Stimulated activated CD4-positive, alpha-beta T cell treated with anti-CD3 and anti-CD28 coated beads, Interleukin-1b, Interleukin-23, amount 100 ng/mL, for 4 hours (primary cell): ENCODE measurements at places on chromosomes 2 and 18.

GRCh38 chr2:73944714-73945113 lies 18.0 kb downstream of the DGUOK start:
- no peak for DNase-seq

DNA sequence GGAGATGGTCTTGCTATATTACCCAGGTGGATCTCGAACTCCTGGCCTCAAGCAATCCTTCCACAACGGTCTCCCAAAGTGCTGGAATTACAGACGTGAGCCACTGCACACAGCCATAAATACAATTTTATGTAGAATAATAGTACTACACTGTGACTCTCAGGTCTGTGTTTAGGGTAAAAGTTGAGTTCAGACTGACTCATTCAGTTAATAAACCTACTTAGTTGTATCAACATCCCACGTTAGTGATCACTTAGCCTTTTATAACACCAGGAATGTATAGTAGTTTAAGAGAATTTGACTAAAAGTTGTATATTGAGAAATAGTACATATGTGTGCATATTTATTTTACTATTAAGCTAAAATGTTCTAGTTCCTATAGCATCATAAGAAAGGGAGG lies 237.5 kb downstream of the PHLPP1 start:
- DNase-seq = no peak

DNA sequence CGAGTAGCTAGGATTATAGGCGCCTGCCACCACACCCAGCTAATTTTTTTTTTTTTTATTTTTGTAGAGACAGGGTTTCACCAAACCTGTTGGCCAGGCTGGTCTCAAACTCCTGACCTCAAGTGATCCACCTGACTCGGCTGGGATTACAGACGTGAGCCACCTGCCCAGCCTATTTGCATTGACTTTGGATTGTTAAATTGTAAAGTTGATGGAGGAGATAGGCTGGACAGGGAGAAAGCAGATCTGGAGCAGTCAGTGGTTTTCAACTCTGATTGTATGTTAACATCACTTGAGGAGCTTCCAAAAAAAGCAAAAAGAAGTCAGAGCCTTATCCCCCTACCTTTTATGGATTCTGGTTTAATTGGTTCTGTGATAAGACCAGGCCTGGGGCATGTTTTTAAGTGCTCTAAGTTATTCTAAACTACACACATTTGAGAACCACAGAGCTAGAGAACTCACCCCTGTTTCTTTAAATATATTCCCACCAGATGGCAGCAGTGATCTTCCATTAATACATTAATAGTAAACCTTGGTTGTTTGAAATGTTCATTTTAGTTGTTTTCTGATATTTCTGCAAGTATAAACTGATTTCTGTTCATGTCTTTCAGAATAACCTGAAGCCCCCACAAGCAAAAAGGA lies 7.5 kb downstream of the C2orf49 start:
- DNase-seq = no peak

DNA sequence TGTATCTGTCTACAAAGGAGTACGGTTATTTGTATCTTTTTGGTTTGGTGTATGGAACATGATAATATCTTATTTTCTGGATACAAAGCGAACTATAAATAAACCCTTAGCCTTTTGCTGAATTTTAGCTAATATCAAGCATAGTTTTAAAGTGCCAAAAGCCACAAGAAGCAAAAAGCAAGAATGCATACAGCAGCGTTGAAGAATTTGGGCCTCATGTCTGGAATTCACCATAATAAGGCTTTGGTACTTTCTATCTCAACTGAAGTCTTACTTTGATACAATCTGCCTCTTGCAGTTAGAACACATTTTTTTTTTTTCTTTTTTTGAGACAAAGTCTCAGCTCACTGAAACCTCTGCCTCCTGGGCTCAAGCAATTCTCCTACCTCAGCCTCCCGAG lies 151.5 kb downstream of the ERBB4 start:
- DNase-seq = no peak

GRCh38 chr2:241014224-241014623 lies 15.8 kb downstream of the SNED1 start:
- DNase-seq = no peak

DNA sequence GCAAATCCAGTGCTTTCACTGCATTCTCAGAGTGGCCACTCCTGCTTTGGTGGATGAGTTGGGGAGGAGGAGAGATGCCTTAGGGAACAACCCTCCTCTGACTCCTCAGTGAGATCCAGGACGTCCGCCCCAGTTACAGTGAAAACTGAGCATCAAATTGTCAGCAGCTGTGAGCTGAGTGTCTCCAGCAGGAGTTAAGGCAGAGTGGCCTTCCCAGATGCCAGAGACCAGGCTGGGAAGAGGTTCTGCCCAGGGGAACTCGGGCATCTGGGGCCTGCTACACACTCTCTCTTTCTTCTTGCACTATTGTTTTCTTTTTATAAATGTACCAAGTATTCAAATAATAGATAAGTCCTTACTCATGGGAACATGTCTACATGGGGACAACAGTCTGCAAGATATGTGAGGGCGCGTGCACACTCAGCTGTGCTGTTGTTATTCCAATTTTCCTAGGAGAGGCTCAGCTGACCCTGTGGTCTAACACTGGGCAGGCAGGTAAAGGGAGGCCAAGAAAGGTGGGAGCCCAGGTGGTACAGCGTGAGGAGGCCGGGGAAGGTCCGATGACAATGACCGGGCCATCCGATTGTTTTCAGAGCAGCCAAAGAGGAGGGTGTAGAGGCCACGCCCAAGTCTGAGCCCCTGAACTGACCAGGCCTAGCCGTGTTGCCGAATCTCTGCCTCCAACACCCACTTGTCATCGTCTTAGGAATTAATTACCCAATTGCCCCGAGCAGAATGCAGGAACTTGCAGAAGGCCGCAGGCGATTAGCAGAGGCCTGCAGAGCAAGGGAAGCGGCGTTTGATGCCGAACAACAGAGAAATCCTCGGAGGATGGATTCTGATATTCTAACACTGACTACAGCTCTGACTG lies 166.9 kb downstream of the ANAPC1 start:
- no peak for DNase-seq

GRCh38 chr2:65636813-65637483 lies 204.5 kb upstream of the SPRED2 start:
- DNase-seq = no peak

GRCh38 chr18:48359626-48360025 lies 49.6 kb downstream of the ZBTB7C start:
- no peak for DNase-seq

GRCh38 chr18:35424356-35424755 lies 47.2 kb upstream of the ZNF396 start:
- DNase-seq = no peak

GRCh38 chr18:37327063-37327577 lies 238.5 kb downstream of the CELF4 start:
- no peak for DNase-seq

DNA sequence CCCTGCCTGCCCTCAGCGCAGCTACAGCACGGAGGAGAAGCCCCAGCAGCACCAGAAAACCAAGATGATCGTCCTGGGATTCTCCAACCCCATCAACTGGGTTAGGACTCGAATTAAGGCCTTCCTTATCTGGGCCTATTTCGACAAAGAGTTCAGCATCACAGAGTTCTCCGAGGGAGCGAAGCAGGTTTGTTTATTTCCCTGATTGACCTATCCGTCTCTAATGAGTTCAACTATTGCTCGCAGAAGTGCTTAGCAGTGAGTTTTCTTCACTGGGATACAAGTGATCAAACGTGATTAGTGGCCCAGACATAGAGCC lies 639 bp downstream of the MAIP1 start:
- DNase-seq = no peak

DNA sequence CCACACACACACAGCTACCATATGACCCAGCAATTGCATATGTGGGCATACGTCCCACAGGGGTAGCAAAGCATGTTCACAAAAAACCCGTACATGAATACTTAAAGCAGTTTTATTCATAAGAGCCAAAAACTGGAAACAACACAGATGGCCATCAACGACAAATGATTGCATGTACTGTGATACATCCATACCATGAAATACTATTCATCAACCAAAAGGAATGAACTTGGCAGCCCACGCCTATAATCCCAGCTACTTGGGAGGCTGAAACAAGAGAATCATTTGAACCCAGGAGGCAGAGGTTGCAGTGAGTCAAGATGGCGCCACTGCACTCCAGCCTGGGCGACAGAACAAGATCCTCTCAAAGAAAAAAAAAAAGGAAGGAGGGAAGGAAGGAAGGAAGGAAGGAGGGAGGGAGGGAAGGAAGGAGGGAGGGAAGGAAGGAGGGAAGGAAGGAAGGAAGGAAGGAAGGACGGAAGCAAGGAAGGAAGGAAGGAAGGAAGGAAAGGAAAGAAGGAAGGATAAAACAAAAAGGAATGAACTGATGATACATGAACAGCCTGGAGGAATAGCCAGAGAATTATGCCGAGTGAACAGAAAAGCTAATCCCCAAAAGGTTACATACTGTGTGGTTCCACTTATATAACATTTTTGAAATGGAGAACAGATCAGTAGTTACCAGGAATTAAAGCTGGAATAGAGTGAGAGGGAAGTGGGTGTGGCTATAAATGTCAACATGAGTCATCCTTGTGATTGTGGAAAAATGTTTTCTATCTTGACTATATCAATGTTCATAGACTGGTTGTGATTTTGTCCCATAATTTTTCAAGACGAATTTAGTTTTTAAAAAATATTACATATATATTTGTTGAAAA lies 19.6 kb upstream of the YPEL5 start:
- no peak for DNase-seq

- DNase-seq = no peak
Measured at GRCh38 chr2:210480079-210480478, 3.5 kb upstream of the LANCL1 start.

GRCh38 chr2:21392649-21393048 lies 268.9 kb downstream of the TDRD15 start:
- DNase-seq = no peak

DNA sequence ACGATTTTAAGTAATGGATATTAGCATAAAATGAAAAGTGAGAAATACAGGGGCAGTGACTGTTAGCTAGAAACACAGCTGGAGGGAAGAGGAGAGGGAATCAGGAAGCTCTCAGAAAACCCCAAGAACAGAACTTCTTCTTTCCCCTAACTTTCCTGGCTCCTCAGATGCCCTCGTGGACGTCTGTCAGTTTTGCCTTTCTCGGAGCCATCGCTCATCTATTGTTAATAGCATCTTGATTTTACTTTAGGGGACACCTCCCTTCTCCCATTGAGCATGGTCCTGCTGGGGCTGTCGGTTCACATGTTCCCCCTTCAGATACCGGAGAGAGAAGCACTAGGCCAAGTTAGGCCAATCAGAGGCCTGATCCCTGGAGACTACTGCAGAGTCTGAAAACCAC lies 2.3 kb upstream of the PLEK start:
- DNase-seq = no peak

DNA sequence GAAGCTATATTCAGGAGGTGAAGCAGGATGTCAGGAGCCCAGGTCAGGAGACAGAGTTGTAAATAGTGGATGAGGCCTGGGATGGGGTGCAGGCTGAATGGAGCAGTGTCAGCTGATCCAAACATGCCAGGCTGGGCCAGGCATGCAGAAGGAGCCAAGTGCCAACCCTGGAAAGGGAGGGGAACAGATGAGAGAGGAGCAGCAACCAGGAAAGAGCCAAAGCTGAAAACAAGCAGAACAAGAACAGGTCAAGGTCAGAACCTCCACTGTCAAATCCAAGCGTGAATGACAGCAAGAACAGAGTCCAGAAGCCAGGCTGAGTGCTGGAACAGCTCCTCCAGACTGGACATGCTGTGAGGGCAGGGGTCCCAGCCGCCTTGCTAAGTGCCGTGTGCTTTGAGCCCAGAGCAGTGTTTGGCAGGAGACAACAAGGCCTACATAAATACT lies 49.2 kb upstream of the PPP1CB start:
- DNase-seq = no peak

- DNase-seq = no peak
Measured at GRCh38 chr2:8548619-8549150, 133.2 kb upstream of the ID2 start.

GRCh38 chr2:199118673-199119112 lies 339.0 kb downstream of the SATB2 start:
- DNase-seq = no peak

DNA sequence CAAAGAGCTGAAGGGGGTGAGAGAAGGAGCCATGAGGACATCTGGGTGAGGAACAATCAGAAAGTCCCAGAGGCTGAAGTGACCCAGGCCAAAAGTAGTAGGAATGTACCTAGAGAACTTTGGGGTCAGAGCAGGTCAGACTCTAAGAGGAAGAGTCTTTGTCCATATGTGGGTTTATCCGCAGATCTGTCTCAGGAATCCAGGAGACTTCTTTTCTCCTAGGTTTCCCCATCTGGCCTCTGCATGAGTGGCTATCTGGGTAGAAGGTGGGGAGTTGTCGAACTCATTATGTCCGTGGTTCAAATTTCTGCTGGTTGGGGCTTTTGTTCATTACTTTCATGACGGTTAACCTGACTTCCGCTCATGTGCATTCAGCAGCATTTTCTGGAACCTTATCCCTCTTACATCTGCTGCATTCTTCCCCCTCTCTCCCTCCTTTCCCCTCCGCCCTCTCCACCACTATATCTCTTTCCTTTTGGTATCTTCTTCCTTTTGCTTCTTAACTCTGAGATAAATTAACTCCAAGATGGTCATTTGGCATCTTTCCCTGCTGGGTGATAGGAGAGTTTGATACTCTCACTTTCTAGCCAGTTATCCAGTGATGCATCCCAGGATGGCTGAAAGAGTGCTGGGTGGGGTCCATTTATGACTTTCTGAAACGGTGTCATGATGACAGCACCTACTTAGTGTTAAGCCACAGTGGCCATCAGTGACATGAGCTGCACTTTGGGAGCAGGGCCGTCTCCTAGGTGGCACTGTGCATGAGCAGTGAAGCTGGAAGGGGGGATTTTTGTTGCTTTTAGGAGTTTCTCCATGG lies 2.1 kb downstream of the LIPG start:
- no peak for DNase-seq

DNA sequence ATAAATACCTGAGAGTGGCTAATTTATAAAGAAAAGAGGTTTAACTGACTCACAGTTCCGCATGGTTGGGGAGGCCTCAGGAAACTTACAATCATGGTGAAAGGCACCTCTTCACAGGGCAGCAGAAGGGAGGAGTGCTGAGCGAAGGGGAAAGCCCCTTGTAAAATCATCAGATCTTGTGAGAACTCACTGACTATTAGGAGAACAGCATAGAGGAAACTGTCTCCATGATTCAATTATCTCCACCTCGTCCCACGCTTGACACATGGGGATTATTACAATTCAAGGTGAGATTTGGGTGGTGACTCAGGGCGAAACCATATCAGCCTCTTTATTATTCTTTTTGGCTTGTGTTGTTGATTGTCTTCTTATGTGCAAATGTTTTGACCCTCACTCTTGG lies 76.2 kb downstream of the WDR7 start:
- DNase-seq = no peak

GRCh38 chr2:97785818-97786217 lies 72.4 kb downstream of the ZAP70 start:
- DNase-seq = no peak

DNA sequence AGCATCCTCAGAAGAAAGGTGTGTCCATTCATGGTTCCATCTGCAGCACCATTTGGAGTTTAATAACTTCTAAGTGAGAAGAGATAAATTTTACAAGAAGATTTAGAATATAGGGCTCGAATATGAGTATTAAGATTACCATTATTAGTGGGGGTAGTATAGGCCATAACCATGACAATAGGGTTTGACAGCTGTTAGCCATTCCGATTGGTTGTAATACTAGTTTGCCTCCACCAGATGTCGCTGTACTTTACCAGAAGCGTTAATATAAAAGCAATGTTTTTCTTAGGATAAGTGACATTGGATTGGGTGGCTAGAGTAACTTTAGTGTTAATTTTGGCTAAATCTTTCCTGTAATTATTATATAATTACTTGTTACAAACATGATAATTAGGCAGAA lies 107.5 kb upstream of the SRD5A2 start:
- no peak for DNase-seq
